ENCODE measurements at places on chromosomes 2 and 18.

- peak; percentile 16 for DNase-seq
Measured at GRCh38 chr2:143171817-143172216, 42.6 kb downstream of the ARHGAP15 start.

GRCh38 chr2:45845566-45845965, 194.1 kb downstream of the PRKCE start:
- DNase-seq = no peak

GRCh38 chr2:187617120-187617519, 62.9 kb upstream of the TFPI start:
- DNase-seq = no peak

- DNase-seq = no peak
Measured at GRCh38 chr2:26685341-26685740, 7.2 kb upstream of the KCNK3 start.

- DNase-seq = peak; percentile 66
Measured at GRCh38 chr2:33033606-33034081, 86.9 kb downstream of the LTBP1 start.

Data from IMR-90 (cell line).